Activated T-helper 9 cell treated with anti-CD3 and anti-CD28 coated beads, Interleukin-2, amount 50 U/mL, for 16 hours (primary cell): ENCODE measurements at places on chromosomes 4 and X.

GRCh38 chr4:188370777-188371176 lies 231.5 kb downstream of the TRIML1 start:
- DNase-seq, result no peak

DNA sequence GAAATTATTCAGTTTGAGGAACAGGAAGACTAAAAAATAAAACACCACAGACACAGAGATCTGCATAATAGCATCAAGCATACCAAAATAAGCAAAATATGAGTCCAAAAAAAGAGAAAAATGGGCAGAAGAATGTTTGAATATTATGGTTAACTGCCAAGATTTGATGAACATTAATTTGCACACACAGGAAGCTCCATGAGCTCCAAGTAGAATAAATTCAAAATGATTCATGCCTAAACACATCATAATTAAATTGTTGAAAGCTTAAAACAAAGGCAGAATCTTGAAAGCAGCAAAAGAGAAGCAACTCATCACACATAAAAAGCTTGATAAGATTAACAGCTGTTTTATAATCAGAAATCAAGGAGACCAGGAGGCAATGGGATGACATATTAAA lies 156.6 kb upstream of the ARSJ start:
- no peak for DNase-seq

- no peak for DNase-seq
Measured at GRCh38 chr4:139123910-139124309, 53.1 kb downstream of the ELF2 start.

DNA sequence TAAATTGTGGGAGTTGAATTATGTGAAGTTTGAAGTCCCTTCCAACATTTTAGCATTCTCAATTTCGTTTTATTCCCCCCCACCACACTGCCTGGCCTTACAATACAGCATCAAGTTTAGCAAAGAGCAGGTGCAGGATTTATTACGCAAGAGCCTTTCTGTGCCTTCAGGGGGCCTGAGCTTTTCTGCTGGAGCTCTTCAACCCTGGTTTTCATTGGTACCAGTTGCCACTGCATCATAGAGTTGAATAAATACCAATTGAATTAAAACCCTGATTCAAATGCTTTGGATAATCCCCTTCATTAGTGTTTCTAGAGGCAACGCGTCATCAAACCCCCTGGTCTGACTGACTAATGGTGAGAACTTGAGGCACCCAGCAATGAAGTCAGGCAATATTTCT lies 43.6 kb upstream of the KIT start:
- no peak for DNase-seq

DNA sequence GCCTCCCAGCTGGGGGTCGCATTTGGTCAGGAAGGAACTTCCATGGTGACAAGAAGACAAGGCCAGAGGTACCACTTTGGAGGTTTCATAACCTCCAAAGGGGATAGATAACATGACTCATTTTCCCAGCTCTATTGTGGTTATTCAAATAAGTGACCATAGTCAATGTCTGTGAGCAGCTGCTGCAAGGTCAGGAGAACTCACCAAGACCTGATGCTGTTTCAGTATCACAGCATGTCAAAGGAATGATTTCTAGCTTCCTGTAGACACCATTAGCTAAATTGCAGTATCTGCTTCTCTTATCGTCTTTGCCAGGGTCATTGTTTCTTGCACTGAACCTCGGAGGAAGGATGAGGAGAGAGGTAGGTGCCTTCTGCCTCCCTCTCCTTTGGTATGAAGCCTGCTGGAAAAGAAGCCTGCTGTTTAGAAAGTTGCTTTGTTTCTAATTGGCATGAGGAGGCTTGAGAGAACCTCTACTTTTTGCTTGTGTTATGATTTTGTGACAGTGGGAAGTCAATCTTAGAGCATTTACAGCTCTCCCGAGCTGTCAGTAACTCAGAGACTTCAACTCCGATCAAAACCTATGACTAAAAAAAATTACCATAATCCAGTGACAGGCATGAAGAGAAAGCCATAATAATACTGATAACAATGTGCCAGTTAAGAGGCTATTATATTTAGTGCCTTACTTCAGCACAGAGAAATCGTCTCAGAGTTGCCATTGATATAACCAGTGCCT lies 38.0 kb upstream of the GATB start:
- DNase-seq, result no peak

DNA sequence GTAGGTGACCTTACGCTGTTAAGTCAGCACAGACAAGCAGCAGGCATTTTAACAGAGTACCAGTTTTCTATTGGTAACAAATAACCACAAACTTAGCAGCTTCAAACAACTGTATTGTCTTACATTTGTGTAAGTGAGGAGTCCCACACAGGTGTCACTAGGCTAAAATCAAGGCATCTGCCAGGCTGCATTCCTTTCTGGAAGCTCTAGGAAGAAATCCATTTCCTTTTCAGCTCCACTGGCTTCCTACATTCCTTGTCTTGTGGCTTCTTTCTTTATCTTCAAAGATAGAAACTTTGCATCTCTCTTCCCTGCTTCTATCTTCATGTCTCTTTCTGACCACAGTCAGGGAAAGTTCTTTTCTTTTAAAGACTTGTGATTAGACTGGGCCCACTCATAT lies 139.9 kb downstream of the TMEM144 start:
- DNase-seq, result no peak

DNA sequence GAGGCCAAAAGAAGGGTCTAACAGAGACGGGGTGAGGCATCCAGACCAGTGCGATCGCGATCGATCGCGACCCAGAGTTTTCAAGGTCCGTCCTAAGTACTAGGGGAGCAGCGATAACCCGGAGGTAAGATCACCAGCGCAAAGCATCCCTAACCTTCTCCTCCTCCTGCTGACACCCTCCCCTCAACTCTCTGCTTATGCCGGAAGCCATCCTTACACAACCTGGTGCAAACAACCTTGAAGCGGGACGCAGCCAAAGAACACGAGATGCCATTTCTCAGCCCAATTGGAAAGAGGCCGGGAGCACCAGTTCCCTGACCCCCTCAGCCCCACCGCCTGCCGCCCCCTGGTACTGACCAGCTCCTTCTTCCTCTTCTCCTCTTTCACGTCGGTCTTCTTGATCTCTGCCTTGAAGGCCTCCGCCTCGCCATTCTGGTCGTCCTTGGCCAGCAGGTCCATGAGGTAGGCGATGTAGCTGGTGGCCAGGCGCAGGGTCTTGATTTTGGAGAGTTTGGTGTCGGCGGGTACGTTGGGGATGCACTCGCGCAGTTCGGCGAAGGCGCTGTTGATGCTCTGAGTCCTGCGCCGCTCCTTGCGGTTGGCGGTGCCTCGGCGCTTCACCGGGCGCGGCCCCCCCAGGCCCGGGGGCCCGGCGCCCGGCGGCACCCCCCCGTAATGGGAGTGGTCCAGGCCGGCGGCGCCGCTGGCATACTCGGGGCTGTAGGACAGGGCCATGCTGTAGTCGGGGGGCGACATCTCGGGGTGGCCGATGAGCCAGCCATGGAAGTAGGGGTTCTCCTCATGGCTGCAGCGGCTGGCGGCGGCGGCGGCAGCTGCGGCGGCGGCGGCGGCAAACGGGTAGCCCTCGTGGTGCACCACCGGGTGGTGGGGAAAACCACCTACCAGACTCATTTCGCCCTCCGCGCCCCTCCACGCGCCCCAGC lies 1.4 kb downstream of the HAND2 start:
- no peak for DNase-seq

GRCh38 chrX:47540754-47541538 lies 20.1 kb upstream of the ARAF start:
- DNase-seq, result no peak

DNA sequence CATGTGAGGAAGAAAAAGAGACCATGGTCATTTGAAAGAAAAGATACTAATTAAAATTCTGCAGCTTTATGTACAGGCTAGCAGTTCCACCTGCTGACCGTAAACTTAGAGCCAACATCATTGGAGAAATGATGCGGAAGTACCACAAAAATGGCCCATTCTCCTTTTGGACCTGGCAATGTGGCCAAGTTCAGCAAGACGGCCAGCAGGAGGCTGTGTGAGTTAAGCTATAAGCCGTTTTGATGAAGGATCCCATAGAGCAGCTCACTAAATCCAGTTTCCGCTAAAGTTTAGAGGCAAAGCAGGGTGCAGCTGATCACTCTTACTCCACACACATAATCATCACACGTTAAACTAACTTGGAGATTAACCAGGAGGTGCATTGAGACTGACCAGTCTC lies 133.8 kb downstream of the LDB2 start:
- DNase-seq, result no peak

DNA sequence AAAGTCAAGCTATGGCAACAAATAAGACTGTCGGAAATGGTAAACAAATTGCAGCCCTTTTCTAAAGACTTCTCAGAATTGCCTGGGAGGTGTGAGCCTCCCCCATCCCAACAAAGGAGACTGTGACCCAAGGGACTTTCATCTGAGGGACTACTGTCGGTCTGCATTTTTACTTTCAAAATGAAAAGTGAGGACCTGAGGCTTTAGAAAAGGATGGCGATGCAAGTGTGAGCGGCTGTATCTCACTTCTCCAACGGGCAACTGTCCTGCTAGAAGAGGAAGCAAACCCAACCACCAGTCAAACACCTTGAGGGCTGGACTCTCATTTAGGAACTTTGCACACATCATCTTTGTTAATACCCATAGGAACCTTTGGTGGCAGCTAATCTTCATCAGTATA lies 62.6 kb upstream of the CLNK start:
- no peak for DNase-seq

- DNase-seq, result no peak
Measured at GRCh38 chr4:42489095-42489494, 91.8 kb downstream of the SHISA3 start.
